ENCODE measurements at places on chromosomes 2 and 18.

- DNase-seq = no peak
Measured at GRCh38 chr2:236397681-236398080, 133.5 kb upstream of the ASB18 start.

DNA sequence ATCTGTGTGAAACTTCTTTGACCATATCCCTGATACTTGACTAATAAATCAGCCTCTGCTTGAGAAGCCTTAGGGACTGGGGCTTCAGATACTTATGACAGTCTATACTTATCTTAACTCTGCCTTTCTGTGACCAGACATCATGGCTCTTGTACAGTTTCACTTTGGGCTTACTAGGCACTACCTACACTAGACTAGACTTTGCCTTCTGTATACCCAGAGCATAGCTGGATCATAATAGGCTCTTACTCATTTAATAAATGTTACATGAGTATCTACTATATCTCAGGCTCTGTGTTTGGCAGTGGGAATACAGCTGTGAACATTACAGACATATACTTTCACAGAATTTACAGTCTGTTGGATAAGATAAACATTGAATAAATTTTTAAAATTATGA, 9.0 kb downstream of the UGP2 start:
- no peak for DNase-seq

GRCh38 chr2:141927536-141927935, 203.3 kb downstream of the LRP1B start:
- DNase-seq = no peak

DNA sequence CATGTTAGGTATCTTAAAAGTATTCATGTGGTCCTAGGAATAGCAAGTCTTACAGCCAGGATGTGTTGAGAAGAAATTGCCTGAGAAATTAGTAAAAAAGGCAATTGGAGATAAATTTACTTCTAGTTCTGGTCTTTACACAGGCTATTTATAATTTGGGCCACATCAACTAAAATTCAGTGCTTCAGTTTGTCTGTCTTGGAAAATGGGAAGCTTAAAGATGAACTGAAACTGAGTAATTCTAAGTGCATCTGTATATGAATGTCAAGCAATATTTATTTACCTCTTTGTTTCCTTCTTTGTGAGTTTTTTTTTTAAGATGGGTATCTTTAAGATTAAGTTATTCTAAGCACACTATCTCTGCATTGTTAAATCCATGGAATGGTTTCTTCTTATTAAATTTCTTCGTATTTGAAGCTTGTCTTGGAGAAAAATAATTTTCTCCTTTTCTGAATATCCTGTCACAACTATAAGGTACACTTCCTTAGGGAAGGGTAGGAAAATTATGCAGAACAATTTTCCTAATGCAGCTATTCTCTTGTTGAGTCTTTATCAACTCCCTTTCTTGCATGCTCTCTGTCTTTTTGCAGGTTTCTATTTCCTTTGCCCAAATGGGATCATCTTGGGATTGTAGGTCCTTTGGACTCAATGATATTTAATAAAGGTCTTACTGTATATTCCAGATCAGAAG, 39.7 kb upstream of the MMADHC start:
- DNase-seq = no peak

DNA sequence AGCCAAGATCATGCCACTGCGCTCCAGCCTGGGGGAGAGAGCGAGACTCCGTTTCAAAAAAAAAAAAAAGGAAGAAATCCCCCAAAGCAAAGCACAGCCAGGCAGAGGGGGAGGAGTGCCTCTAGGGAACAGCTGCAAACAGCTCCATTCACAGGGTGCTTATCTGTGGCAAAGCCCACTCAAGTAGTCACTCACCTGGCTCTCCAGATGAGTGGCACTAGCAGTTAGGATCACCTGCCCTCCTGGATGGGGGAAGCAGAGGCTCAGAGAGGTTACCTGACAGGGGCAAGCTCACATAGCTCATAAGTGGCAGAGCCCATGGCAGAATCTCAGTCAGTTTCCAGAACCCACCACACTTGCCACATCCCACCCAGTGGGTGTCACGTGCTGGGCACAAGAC, 30.3 kb downstream of the TFCP2L1 start:
- no peak for DNase-seq

DNA sequence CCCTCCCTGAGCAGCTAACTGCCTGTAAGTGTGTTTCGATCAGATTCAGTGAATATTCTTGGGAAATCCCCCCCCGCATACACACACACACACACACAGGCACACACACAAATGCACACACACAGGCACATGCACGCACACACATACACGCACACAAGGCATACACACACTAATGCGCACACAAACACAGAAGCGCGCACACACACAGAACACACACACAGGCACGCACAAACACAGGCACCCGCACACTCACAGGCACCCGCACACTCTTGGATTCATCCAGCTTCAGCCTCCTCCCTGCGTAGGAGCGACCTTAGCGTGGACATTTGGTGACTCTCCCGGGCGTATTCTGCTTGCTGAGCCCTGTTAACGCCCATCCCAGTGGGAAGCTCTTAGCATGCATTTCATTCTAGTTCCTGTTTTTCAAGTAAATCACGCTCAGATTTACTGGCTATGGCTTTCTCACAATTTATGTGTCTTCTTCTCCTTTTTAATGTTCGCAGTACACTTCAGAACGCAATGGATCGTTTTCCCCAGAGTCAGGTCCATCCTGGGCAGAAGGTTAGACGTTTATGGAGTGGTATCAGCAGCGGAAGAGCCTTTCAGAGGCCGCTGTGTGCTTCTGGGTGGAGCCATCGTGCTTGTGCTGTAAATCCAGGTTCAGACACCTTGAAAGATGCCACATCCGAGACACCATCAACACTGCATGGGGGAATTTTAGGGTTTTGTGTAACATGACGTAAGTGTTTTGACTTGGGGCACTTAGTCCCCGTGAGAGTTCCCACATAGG, 656.6 kb downstream of the GALR1 start:
- DNase-seq = no peak

- DNase-seq = no peak
Measured at GRCh38 chr2:160252900-160253299, 52.8 kb upstream of the ITGB6 start.

DNA sequence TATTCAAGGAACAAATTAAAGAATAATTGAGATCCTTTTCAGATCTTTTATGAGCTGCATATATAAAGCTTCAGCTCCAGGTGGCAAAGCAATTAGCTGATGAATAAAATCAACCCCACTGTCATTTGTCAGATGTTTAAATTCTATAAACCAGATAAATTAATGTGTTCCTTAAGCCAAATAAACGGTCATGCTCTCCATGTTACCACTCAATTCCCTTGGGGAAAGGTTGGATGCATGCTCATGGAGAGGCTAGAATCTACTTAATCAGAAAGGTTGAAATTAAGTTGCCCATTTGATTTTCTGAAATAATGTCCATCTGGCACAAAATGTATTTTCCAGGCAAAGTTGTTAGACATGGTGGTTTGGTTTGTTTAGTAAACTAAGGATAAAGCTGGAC, 282.5 kb upstream of the SPRED2 start:
- no peak for DNase-seq

DNA sequence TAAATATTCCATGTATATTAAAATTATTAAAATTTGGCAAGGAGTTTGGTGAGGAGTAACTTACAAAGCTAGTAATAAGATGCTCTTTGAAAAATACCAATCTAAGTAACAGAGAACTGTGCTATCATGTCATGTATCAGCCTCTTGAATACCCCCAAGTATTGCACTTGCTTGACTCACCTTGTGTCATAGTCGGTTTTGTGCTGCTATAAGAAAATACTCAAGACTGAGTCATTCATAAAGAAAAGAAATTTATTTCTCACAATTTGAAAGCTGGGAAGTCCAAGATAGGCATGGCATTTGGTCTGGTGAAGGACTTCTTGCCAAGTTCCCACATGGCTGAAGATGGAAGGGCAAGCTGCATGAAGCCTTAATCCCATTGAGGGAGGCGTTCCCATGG, 179.2 kb downstream of the MEMO1 start:
- DNase-seq = no peak

GRCh38 chr2:134152045-134153010, 101.5 kb upstream of the MGAT5 start:
- DNase-seq = no peak

- no peak for DNase-seq
Measured at GRCh38 chr2:7243276-7243675, 326.1 kb downstream of the RNF144A start.

GRCh38 chr2:10486601-10487079, 38.5 kb upstream of the ODC1 start:
- no peak for DNase-seq

GRCh38 chr2:233323851-233324250, 16.2 kb downstream of the SAG start:
- no peak for DNase-seq

- no peak for DNase-seq
Measured at GRCh38 chr2:226802573-226802972, 3.0 kb upstream of the IRS1 start.

GRCh38 chr2:98830571-98831145, 99.7 kb upstream of the MGAT4A start:
- no peak for DNase-seq

DNA sequence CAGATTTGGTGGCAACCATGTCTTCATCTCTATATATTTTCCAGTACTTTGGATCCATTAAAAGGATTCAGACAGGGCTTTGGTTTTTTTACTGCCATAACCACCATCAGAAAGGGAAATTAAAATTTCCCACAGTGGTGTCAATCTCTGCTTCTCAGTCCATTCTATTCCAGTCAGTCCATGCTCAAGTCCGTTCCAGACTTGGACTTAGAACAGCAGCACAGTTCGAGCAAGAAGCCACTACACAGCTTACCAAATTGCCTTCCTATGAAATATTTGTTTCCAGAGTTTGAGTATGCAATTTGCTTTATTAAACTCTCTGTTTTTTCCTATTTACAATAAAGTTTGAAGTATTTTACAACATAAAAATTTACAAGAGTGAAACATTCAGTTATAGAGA, 306.5 kb upstream of the GULP1 start:
- no peak for DNase-seq

DNA sequence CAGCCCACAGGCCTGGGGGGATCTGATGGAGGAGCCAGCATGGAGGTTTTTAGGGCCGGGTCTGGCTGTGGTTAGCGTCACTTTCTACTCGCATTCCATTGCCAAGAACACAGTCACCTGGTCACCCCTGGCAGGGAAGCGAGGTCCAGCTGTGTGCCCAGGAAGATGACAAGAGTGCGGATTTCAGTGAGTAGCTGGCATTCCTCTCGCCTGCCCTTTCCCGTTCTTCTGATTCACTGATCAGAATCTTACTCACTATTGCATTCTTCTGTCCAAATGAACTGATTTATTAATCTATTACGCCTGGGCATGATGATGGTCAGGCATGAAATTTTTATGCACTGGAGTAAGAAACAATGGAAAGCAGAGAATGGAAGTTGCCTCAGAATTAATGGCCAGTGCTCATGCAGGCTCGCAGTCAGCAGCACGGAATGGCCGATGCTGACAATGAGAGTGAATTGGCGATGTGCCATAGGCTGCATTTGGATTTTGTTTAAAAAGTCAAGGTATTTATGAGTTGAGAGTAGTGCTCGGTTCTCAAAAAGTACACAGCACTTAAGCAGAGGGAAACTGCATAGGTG, 76.4 kb upstream of the MGAT5 start:
- no peak for DNase-seq

GRCh38 chr2:2547911-2548310, 216.8 kb upstream of the MYT1L start:
- DNase-seq = no peak

GRCh38 chr2:96907115-96908041, 37.5 kb upstream of the SEMA4C start:
- no peak for DNase-seq

DNA sequence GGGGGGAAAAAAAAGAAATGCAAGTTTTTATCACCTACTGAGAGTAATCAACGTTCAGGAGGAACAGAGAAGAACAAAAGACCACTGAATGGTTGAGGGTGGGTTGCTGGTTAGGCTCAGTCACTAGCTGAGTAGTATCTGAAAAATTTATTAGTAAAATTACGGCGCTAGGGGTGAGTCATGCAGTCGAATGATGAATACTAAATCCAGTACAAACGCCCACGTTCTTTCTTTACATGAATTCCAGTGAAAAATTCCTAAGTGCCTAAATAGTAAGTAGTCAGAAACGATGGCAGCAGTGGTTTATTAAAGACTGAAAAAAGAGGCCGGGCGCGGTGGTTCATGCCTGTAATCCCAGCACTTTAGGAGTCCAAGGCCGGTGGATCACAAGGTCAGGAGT, 52.0 kb downstream of the TEKT4 start:
- DNase-seq = no peak

GRCh38 chr18:13436576-13436975, 218.0 kb downstream of the LDLRAD4 start:
- no peak for DNase-seq

DNA sequence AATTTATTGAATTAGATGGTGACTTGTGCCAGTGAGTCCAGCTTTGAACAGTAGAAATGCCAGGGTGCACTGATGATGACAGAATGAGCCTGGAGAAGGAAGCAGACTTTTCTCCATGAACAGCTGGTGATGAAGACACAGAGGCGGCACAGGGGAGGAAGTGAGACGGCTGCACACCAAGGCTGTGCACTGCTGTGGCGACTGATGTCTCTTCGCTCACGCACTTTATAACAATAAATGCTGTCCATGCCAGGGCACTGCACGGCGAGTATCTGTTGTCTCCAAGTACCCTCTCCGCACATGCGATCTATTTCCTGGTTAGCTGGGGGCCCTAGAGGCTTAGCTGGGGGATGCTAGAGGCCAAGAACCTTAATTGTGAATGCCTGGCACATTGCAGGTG, 175.2 kb downstream of the TMEM200C start:
- no peak for DNase-seq

DNA sequence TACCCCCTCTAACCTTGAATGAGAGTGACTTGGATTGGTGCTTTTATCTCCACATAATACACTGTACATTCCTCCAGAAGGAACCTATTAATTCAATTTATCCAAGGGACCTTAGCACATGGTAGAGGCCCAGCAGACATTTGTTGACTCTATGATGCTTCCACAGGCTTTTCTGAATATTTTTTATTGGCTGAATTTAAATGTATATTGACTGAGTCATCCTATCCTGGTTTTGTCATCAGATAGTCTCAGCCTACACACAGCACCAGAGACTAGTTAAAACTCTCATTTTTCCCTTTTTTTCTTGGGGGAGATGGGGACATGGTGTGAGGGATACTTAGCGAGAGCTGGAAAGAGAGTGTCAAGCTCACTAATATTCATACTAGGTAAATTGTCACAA, 101.6 kb downstream of the LRRC30 start:
- no peak for DNase-seq

Data from stimulated activated CD4-positive, alpha-beta T cell treated with anti-CD3 and anti-CD28 coated beads, TNF-alpha, amount 100 ng/mL, for 1 hour (primary cell).